ENCODE measurements at places on chromosomes 12 and 14. TPM values are rescaled to one million over a fixed set of nuclear protein-coding genes. Genes with fewer than 3 reads are reported as not detected.

KTN1 gene
- 57.6 TPM for polyA plus RNA-seq

KERA gene
- not detected for polyA plus RNA-seq

IL31 gene
- not detected for polyA plus RNA-seq

RPL36AL gene
- polyA plus RNA-seq = 372 TPM

TAMALIN gene
- 0.10 TPM for polyA plus RNA-seq

KCNMB4 gene
- polyA plus RNA-seq = 0.83 TPM

CCNB1IP1 gene
- 37.7 TPM for polyA plus RNA-seq

KRT78 gene
- not detected for polyA plus RNA-seq

DNAI7 gene
- polyA plus RNA-seq = 0.08 TPM

DNA sequence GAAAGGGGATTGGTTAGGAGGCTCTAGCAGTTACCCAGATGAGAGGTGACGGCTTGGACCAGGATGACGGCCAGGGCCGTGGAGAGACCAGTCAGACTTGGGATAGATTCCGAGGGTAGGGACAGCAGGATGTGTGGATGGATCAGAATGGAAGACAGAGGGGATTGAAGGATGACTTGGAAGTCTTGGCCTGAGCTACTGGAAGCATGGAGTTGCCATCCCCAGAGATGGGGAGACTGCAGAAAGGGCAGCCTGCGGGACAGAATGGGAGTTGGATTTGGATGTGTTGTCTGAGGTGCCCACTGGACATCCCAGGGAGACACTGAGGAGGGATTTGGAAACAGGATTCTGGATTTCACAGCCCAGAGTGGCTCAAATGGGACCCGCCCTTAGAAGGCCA lies 102.3 kb downstream of the CALM1 start:
- no peak for DNase-seq

GRCh38 chr14:87049950-87050349 lies 943.0 kb downstream of the GALC start:
- peak; percentile 75 for DNase-seq

GRCh38 chr12:52607314-52607713 lies 6.1 kb upstream of the KRT72 start:
- no peak for DNase-seq

DNA sequence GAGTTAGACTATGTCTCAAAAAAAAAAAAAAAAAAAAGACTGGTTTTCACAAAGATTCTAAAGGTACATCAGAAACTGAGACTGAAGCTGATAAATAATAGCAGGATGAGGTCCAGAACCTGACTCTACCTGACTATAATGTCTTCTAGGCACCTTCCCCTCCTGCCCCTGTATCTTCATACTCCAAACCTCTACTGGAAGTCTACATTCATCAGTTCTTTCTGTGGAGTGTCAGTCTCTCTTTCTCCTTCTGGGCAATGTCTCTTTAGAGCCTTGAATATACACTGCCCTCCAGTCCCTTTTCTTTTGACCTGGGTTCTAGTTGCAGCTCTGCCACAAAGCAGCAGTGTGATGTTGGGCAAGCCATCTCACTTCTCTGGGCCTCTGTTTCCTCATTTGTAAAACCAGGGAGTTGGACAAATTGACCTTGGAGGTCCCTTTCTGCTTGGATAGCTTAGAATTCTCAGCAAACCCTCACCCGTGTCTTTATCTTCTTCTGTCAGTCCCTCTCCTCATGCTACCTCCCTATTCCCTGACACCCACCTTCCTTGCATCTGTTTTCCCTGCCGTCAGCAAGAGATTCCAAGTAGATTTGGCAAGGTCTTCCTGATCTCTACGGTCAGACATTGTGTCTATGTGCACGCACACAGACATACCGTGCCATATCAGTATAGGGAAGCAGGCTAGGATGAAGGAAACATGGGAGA lies 4.3 kb downstream of the NFE2 start:
- DNase-seq = no peak

DNA sequence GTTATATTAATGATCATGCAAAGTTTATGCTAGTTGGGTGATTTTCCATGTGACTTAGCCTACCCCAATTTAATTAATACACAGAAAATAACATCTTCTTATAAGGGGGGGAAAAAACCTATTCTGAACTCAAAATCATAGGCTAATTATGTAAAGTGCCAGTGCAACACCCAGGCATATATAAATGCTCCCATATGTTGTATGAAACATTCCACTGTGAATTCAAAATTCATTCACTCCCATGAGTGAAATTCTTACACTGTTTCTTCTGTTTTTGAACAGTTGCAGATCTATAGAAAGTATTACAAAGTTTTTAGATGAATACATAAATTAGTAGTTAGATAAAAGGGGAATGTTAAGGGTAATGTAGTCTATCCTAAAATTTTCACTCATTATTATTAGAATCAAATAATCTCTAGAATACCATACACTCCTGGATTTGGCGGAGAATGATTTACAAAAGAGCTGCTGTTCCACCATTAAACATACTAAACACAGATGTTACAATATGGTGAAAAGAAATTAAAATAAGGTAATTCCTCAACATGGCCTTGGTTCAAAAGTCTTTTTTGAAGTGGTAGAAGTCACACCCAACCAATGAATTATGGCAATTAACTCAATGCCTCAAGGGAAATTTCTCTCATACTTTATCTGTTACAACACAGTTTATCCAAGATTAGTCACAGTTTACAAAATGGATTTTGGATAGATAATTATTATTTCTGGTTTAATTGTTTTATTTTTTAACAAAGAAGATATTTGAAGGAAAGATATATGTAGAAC lies 454.1 kb upstream of the FLRT2 start:
- peak; percentile 26 for DNase-seq

DNA sequence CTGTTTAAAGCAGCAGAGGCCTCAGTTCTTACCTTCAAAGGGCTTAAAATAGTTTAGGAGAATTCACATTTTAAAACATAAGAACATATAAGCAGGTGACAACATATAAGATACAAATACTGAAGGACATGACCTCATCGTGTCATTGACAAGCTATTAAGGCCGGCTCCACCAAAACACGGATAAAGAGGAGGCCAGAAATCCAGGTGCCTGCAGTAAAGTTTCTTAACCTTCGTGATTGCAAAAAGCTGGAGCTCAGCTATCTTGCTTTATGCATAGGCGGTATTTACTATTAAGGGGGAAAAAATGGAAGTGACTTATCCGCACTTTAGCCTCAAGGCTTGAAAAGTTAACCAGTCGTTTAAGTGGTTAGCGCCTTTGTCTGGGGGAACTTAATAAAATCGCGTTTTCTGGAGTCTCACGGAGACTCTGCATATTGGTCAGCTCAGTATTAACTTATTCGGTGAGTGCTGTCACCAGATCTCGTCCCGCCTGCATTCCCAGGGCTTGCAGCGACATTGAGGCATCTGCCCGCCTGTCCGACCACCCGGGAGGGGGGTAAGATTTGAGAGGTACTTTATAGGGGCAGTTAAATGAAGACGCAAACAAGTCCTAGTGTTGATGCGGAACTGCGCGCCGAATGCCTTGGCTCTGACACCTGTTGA lies 1.1 kb upstream of the SP1 start:
- DNase-seq = no peak

DNA sequence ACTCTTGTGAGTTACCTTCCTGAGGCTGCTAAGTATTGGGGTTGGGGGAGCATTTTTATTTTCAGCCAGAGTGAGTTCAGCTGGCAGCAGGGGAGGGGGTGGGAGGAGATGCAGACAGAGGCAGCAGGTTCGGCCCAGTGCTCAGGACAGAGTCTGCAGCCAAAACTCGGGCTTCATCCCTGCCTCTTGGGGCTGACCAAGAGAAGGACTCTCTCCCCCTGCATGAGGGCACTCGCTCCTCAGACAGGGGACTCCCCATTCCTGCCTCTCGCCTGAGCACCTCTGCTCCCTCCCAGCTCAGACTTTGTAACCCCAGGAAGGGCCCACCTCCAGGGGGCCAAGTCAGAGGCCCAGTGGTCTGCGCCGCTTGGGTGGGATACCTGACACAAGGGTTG lies 1.1 kb upstream of the AKT1 start:
- no peak for DNase-seq

GRCh38 chr14:74290415-74290814 lies 12.3 kb downstream of the ABCD4 start:
- DNase-seq = no peak

DNA sequence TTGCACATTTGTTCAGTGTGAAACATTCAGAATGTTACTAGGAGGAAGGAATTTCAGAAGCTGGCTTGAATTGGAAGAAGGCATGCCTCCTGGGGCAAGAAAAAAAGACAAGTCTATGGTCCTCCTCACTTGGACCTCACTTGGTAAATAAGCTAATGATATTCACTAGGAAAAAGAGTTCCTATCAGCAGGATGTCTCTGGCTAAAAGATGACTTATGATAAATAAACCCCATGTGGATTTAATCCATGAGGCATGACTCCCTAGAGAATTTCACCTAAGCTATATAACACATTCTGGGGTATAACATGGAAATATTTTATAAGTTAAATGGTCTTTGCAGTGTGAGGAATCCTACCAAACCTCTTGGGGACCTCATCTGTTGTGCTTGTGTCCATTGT lies 199.9 kb downstream of the LRIG3 start:
- DNase-seq = no peak

DNA sequence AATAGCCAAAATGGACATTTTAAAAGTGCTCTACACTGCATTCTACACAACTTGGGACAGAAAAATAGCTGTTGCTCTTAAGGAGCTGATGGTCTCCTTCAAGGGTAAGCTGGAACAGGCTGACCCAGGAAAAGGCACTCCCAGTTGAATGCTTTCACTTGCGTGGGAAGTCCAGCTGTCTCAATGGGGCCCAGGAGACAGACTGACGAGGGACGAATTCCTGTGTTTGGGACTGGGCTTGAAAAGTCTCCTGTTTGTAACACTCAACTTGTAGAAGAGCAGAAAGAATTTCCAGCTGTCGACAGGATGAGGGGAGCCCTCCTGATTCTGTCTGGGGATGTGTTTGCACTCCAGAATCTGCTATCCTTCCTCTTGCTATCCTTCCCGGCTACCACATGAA lies 180.8 kb downstream of the ZFP36L1 start:
- DNase-seq = no peak

DNA sequence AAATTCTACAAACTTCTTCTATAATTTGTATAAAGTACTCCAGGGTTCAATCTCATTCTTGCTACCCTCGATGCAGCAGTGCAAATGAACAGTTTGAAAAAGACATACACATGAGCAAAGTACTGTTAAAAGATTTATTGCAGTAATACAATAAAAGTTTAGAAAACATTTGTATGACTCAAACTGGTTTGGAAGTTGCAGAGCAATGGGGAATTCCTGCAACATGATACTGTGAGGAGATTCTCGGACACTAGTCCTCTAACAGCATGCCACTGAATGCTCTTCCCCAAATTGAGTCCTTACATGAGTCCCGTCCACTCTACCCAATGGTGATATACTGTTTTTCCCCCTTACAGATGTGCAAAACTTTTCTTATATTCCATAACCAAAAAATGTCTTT lies 45.4 kb downstream of the ATG14 start:
- peak; percentile 42 for DNase-seq

DNA sequence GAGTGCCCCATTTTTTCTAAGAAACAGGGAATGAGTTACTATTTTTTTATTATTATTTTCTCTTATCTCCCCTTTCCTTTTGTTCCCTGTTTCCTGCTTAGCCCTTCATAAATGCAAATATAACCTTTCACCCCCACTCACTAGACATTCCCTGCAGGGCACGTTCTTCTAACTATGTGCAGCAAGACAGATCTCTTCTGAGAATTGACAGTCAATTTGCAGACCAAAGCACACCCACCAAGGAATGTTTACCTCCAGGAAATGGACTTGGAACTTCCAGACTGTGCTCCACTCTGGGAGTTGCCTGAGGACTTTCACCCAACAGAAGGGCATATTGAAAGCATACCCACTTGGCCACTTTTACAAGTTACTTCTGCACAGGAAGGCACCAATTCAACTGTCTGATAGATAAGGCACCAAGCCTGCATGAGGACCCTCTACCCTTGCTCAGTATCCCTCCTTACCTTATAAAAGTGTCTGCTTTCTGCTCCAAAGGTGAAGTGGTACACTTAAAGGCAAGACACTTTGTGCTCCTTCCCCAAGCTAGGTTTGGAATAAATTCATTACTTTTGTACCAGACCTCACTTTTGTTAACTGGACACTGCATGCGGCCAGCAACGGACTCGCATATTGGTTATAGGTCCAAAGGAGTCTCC lies 6.5 kb downstream of the TAS2R19 start:
- DNase-seq = no peak

DNA sequence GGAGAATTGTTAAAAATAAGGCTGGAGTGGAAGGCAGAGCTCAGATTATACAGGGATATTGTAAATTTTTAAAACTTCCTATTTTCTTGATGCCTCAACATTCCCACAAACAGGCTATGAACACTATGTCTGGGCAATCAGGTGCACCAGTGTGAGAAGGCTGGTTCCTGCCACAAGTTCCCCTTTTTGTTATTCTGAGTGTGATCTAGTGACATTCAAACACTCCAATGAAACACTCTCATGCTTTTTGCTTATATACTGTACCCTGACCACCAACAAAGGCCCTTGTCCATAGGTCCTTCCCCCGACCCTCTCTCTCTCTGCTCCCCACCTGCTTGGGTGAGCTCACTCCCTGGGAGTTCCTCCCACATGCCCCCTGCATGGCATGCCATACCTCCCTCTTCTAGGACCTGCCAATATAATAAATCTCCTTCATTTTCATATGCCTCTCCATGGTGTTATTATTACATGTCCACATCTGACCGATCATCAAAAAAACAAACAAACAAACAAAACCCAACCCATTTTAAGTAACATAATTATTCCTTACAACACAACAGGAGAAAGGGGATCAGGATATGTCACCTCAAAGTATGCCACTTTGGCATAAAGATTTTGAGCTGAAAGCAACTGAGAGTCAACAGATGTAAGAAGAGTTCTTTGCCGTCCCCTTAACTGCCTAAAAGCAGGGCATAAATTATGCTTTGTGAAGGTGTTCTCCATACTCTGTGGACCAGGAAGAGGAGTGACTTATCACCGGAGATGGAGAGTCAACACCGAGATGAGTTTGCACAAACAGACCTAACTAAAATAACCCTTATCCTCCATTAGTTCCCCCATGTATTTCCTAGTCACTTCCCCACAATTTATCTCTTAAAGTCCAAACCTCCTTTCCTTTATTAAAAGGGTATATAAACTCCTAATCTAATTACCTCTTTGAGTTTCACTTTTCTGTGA lies 42.5 kb upstream of the CATSPERB start:
- DNase-seq = no peak

DNA sequence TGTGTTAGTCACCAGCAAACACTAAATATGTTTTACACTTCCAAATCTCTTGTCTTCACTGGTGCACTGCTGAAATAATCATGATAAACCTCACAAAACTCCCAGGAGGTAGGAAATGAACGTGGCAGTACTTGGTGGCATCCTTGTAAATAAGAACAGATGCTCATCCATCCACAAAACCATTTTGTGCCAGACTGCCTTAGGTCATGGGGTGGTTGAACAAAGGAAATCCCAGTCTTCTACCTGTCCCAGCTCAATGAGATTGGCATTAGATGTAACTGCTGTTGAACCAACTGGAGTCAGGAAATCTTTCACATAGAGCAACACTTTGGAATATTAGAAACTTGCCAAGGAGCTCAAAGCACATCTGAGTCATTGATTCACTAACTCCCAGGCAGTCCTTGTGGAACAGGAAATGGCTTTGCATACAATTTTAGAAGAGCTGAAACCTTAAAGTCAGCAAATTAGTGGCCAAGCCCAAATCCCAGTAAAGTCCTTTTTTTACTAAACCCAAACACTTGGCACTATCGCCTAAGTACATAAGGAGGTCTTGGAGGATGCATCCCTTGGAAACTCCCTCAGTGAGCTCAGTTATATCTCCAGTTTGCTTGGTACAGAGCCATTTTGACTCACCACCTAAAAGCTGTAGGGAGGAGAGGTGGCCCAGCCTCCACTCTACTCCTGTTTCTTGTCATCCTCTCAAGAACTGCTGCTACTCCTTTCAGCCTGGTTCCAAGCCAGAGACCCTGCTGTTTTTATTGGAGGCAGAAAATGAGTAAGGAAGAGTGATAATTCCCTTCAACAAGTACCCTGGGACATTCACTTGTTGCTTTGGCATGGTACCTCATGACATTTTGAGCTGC lies 208.0 kb downstream of the NOVA1 start:
- DNase-seq = no peak
